ENCODE measurements at places on chromosomes 2 and 18.
A peak's percentile ranks its signal among the peaks of the same experiment; 100 is the strongest.

DNA sequence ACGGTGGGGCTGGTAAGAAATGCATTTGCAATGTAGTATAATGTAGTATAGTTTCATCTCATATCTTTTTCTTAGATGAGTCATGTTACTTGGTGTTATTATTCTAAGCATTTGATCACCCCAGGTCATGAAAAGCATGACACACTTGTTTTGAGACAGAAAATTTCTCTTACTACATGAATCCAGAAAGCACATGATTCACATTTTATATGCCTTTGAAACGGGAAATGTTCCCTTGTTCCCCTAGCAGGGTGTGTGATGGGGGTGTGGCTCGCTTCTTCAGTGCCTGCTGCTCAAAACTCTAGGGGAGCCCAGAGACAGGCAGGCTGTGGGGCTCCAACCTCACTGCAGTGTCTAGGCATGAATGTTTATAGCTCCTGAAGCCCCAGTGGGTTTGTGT lies 116.0 kb upstream of the RAB27B start:
- H3K27ac ChIP-seq, result no peak overlapping the region
- no peaks in the 10 kb centered on the region for H3K36me3 ChIP-seq
- no peak for DNase-seq
- no peaks in the 10 kb centered on the region for H3K27me3 ChIP-seq
- H3K4me3 ChIP-seq, result no peak overlapping the region

DNA sequence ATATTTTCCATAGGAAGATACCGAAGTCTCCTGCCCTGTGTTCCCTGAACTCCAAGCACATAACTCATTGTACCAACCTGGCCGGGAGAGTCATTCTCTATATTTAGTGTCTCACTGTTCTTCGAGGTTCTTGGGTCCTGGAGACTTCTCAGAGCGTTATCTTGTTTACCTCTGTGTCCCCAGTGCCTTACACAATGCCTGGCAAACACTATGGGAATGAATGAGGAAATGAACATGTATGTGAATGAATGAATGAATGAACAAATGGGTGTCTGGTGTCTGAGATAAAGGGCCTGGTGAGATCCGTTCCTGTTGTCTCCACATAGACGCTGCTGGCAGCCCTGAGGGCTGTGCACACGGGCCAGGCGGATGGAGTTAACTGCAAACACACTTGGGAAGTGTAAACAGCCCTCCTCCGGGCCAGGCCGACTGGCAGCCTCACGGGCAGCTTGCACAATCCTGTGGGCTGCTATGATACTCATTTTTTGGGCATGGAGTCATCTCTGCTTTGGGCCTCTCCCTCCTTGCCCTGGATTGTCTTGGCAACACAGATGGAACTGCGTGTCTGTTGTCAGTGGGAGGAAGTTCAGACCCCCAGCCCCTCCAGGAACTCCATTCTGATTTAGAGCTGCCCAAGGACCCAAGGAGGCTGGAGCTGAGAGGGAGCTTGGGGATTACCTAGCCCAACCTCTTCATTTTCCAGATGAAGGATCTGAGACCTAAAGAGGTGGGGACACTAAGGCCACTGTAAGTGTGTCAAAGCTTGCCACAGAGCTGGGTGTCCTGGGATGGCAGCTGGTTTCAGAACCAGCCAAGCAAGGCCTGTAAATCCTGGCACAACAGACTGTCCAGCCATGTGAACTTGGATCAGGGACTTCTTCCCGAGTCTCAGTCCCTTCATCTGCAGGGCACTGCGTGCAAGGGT lies 124.4 kb downstream of the INHBB start:
- peak; percentile 14 for DNase-seq
- H3K27ac ChIP-seq, result no peak overlapping the region
- peaks cover 6% of the 10 kb centered on the region for H3K36me3 ChIP-seq
- peaks cover 8% of the 10 kb centered on the region for H3K27me3 ChIP-seq

DNA sequence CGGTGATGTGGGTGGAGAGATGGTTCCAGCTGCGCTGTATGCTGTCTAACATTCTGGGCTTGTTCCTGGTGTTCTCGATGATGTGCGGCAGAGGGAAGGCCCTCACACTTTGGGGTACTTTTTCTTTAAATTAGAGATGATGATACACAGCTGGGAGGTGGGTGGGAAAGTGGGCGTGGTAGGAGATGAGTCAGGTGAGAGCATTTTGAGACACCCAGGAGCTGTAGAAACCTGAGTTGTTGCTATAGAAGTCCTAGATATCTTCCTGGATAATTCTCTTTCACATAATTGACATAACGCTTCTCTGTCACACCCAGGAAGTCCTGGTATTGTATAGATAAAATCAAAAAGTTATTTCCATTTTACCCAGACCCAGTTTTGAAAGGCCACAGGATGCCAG lies 103.8 kb upstream of the ALKAL2 start:
- no peaks in the 10 kb centered on the region for H3K36me3 ChIP-seq
- H3K4me1 ChIP-seq, result no peaks in the 10 kb centered on the region
- no peak for DNase-seq
- peaks cover 4% of the 10 kb centered on the region for H3K27me3 ChIP-seq

DNA sequence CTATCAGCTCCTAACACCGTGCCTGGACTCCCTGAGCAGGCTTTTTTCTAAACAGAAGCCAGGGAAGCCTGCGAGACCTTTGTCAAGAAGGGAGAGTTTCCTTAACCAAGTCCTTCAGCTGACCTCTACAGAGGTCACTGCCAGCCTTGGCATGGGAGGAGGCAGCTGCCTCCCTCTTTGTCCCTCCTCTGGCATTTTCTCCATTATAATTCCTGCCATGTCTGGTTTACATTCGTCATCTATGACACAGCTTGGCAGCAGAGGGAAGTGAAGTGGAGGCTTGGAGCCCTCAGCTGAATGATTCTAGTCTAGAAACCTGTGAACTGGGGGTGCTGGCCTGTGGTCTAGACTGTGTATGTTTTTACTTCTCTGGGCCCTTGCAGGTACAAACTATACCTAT lies 22.5 kb downstream of the LIPG start:
- H3K27me3 ChIP-seq, result peaks cover 5% of the 10 kb centered on the region
- H3K4me1 ChIP-seq, result peaks cover 14% of the 10 kb centered on the region
- no peak for DNase-seq
- H3K27ac ChIP-seq, result no peak overlapping the region

DNA sequence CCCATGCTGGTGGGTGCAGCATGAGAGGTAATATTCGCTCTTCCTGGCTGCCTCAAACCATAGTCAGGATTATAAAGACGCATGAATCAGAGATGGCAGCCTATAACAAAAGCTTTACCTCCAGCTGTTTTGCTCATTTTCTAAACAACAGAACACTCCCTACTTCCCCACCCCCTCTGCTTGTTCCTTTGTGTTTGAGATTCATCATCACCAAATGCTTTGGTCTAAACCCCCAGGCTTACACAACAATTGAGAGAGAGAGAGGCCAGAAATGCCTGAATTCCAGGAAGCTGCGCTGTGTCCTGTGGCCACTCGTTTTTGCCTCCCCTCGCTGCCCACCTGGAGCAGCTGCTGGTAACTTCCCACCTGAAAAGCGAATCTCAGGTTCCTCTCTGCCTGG lies 78.8 kb upstream of the CAPN13 start:
- H3K27ac ChIP-seq, result no peak overlapping the region
- no peaks in the 10 kb centered on the region for H3K36me3 ChIP-seq
- DNase-seq, result no peak
- peaks cover 2% of the 10 kb centered on the region for H3K27me3 ChIP-seq
- H3K4me3 ChIP-seq, result no peak overlapping the region

DNA sequence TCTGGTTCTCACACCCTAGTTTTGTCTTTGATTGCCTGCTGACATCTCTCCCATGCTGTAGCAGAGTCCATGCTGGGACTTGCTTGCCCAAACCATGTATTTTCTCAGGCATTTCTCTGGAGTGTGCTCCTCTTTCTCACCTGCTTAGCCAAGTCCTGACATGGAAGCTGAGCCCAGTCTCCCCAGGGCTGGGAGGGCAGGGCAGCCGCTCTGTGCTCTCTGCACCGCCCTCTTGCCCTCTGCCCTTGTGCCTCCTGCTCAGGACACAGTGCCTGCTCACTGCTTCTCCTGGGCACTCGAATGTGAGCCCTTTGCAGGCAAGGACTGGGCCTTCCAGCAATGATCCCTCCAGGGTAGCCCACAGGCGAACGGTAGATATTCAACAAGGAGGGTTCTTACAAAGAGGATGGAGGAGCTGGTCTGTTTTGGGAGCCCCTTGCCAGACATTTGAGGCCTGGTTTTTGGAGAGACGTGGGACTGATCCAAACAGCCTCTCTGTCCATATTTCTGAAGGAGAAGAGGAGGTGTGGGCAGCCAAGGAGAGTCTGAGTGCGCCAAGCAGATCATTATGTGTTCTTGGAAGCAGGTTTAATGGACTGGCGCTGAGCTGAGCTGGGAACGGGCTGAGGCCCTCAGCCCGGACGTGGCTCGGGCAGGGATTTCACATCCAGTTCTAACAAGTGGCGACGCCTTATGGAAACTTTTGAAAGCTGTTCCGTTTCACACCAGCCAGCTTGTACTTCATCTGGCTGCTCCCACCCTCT lies 4.0 kb downstream of the SLC14A2 start:
- no peak overlapping the region for H3K27ac ChIP-seq
- H3K4me1 ChIP-seq, result no peaks in the 10 kb centered on the region
- H3K36me3 ChIP-seq, result peaks cover 6% of the 10 kb centered on the region
- DNase-seq, result no peak
- H3K4me3 ChIP-seq, result no peak overlapping the region

GRCh38 chr2:46690825-46691224 lies 211.5 kb downstream of the TMEM247 start:
- H3K4me1 ChIP-seq, result peaks cover 8% of the 10 kb centered on the region
- no peak overlapping the region for H3K27ac ChIP-seq
- DNase-seq, result no peak
- H3K4me3 ChIP-seq, result no peak overlapping the region

GRCh38 chr2:201866643-201867473 lies 60.5 kb downstream of the CDK15 start:
- peaks cover 3% of the 10 kb centered on the region for H3K27me3 ChIP-seq
- H3K27ac ChIP-seq, result no peak overlapping the region
- peaks cover 4% of the 10 kb centered on the region for H3K4me1 ChIP-seq
- H3K36me3 ChIP-seq, result no peaks in the 10 kb centered on the region
- no peak overlapping the region for H3K4me3 ChIP-seq
- no peak for DNase-seq

DNA sequence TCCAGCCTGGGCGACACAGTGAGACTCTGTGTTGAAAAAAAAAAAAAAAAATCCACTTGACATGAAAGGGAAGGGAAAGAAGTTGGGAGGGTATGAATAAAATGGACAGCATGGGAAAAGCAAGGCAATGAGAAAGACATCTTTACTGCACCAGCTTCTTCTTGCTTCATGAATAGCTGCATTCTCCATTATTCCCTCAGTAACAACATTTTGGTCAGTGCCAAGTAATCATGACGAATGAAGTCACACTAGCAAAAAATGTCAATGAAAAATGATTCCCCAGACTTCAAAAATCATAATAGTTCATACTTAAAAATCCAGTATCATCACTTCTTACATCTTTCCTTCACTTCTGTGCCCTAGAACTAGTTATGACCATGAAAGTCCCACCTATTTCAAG lies 30.4 kb downstream of the ADAM17 start:
- no peaks in the 10 kb centered on the region for H3K4me1 ChIP-seq
- no peak overlapping the region for H3K4me3 ChIP-seq
- H3K36me3 ChIP-seq, result peaks cover 3% of the 10 kb centered on the region
- no peak overlapping the region for H3K27ac ChIP-seq
- no peak for DNase-seq
- no peaks in the 10 kb centered on the region for H3K27me3 ChIP-seq

GRCh38 chr2:59276917-59277316 lies 1035.8 kb upstream of the FANCL start:
- H3K4me1 ChIP-seq, result no peaks in the 10 kb centered on the region
- no peak overlapping the region for H3K4me3 ChIP-seq
- H3K27me3 ChIP-seq, result peaks cover 1% of the 10 kb centered on the region
- H3K27ac ChIP-seq, result no peak overlapping the region

GRCh38 chr18:44370861-44371260 lies 309.8 kb upstream of the SETBP1 start:
- H3K27ac ChIP-seq, result no peak overlapping the region
- H3K4me3 ChIP-seq, result no peak overlapping the region
- H3K4me1 ChIP-seq, result no peaks in the 10 kb centered on the region
- peaks cover 11% of the 10 kb centered on the region for H3K36me3 ChIP-seq

DNA sequence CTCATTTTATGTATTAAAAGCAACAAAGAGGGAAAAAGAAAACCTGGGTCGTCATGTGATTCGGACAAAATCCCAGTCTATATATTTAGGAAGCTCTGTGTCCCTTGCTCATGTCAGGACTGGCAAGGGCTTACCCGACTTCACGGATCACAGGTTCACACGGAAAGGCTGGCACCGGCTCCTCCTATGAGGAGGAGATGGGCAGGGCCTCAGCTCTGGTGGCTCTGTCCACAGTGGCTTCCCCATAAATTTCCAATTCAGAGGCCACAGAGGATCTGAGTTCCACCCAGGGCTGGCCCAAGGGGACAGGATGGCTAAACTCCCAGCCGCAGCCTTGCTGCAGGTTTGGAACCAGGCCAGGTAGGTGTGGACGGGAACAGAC lies 186.8 kb downstream of the BCL2 start:
- H3K36me3 ChIP-seq, result no peaks in the 10 kb centered on the region
- peaks cover 4% of the 10 kb centered on the region for H3K4me1 ChIP-seq
- no peaks in the 10 kb centered on the region for H3K27me3 ChIP-seq
- no peak overlapping the region for H3K27ac ChIP-seq
- no peak overlapping the region for H3K4me3 ChIP-seq
- no peak for DNase-seq

- H3K36me3 ChIP-seq, result peaks cover 4% of the 10 kb centered on the region
- H3K27me3 ChIP-seq, result no peaks in the 10 kb centered on the region
- H3K4me1 ChIP-seq, result no peaks in the 10 kb centered on the region
- no peak for DNase-seq
- H3K27ac ChIP-seq, result no peak overlapping the region
These were observed 19.6 kb upstream of the EPAS1 start for GRCh38 chr2:46277431-46278190.

GRCh38 chr2:181242262-181242661 lies 214.9 kb upstream of the ITGA4 start:
- DNase-seq, result no peak
- peaks cover 3% of the 10 kb centered on the region for H3K4me1 ChIP-seq
- H3K27me3 ChIP-seq, result no peaks in the 10 kb centered on the region
- no peak overlapping the region for H3K27ac ChIP-seq
- H3K36me3 ChIP-seq, result no peaks in the 10 kb centered on the region

DNA sequence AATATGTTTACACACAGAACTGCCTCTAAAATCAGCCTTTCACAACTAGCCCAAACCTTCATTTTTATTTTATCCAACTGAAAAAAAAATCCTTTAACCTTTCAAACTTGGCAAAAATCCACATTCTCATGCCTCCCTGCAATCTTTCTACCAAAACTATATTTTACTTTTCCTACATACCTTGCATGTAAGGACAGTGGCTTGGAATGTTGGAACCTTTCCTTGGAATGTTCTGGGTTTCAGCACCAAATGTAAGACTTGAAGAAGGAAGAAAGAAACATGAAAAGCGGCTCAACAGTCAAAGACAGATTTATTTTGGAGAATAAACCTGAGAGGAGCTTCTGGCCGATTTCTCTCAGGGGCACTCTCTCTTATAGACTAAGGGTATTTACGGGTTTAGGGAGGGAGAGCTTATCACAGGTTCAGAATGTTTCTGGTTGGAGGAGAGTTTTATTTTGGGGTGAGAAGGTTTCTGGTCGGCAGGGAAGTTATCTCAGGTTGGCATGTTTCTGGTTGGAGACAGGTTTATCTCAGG lies 79.7 kb downstream of the RRM2 start:
- H3K4me3 ChIP-seq, result no peak overlapping the region
- no peak overlapping the region for H3K27ac ChIP-seq
- H3K36me3 ChIP-seq, result peaks cover 6% of the 10 kb centered on the region
- DNase-seq, result no peak
- peaks cover 10% of the 10 kb centered on the region for H3K4me1 ChIP-seq
- H3K27me3 ChIP-seq, result peaks cover 4% of the 10 kb centered on the region

- H3K4me1 ChIP-seq, result peaks cover 8% of the 10 kb centered on the region
- no peaks in the 10 kb centered on the region for H3K36me3 ChIP-seq
- peaks cover 2% of the 10 kb centered on the region for H3K27me3 ChIP-seq
- H3K4me3 ChIP-seq, result no peak overlapping the region
These were observed 854.3 kb downstream of the LRRTM4 start for GRCh38 chr2:76667821-76668271.
